ENCODE measurements at places on chromosomes 6 and 20.

- DNase-seq: no peak
Observed at GRCh38 chr6:79648328-79648727, 17.2 kb downstream of the SH3BGRL2 start.

GRCh38 chr20:37301558-37301957 is 12.1 kb downstream of the MANBAL start:
- no peak for DNase-seq

DNA sequence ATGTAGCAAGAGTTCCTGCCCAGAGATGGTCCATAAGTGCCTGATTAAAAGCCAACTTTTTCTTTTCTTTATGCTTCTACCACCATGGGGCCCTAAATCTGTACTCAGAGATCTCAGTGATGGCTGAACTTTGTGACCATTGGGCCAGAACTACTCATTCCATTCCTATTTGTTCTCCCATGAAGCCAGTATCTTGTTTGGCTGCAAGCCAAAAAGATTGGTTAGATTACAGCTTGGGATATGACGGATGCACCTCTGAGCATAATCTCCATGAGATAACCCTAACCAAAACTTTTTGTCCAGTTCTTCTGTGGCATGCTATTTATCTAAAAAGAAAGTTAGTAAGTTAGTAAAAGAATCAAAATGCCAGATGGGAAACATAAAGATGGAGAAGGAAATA is 72.2 kb downstream of the PLCB4 start:
- DNase-seq: no peak

DNA sequence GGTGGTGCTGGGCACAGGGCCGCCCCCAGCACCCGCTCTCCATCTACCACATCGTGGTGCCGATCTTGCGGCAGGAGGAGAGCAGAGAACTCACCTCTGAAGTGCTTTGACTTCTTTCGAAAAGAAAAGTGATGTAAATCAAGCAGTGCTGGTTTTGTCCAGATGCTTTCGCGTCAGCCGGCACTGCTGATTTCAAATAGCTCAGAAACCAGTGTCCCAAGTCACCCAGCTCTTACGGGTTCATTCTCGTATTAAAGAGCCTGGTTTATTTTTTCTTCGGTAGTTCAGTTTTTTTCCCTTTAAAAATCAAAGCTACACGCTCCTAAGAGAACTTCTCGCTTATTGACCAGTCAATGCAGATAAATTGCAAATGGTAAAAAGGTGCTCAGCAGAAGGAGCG is 32.1 kb downstream of the MYT1 start:
- no peak for DNase-seq

GRCh38 chr6:33756211-33756954 is 9.7 kb upstream of the IP6K3 start:
- DNase-seq: no peak

DNA sequence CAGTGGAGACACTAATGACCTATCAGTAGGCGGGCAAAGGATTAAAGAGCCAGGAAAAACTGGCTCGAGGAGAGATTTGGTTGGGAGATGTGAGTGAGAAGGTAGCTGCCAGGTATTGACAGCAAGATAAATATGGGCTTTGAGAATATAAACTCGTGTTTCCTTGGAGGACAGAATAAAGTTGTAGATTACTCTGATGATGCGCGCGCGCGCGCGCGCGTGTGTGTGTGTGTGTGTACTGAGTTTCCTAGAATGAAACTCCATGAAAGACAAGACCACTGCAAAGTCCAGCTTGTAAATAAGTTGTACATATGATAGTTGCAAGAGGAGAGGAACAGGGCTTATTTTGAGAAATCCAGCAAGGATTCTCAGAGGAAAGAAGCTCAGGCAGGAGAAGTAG is 13.3 kb upstream of the TREM2 start:
- no peak for DNase-seq

DNA sequence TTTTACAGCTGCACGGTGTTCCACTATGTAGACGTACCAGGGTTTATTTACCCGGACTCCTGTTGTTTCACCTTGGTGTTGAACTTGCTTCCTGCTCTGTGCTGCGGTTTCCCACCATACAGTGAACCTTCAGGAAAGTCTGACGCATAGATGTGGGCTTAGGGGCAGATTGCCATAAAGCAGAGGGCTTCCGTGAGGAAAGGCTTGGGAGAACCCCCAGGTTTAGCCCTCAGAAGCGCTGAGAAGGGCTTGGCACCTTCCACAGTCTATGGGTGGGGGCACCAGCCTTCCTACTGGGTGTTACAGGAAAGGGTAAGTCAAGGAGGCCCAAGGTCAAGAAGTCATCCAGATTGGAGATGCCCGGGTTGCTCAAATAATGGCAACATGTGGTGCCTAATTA is 19.2 kb upstream of the MRPS18A start:
- DNase-seq: no peak

DNA sequence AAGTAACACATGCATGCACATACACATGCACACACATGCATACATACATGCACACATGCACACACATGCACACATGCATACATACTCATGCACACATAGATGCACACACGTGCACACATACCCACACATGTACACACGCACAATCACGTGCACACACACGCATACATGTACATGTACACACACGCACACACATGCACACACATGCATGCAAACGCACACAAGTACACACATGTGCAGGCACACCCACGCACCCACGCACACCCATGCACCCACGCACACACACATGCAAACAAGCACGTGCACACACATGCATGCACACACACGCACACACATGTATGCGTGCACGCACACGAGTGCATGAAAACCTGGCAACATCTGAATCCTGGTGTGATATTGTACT is 232.7 kb upstream of the CDH4 start:
- no peak for DNase-seq

GRCh38 chr20:63855363-63856097 is 5.8 kb upstream of the ABHD16B start:
- no peak for DNase-seq

DNA sequence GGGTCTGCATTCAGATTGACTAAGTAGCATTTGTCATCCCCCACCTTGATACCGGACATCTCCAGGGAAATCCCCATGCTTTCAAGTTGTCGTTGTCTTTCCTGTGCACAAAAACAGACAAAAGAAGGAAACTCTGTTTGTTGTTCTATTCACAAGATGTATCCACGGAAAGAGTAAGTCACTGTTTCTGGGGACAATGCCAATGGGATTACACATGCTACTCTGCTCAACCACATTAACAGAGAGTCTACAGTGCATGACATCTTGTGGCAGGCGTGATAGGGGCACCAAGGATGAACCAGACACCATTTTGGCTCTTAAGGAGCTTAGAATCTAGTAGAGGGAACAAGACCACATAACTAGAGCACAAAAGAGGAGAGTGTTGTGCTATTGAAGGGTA is 124.4 kb upstream of the NUP153 start:
- DNase-seq: no peak

DNA sequence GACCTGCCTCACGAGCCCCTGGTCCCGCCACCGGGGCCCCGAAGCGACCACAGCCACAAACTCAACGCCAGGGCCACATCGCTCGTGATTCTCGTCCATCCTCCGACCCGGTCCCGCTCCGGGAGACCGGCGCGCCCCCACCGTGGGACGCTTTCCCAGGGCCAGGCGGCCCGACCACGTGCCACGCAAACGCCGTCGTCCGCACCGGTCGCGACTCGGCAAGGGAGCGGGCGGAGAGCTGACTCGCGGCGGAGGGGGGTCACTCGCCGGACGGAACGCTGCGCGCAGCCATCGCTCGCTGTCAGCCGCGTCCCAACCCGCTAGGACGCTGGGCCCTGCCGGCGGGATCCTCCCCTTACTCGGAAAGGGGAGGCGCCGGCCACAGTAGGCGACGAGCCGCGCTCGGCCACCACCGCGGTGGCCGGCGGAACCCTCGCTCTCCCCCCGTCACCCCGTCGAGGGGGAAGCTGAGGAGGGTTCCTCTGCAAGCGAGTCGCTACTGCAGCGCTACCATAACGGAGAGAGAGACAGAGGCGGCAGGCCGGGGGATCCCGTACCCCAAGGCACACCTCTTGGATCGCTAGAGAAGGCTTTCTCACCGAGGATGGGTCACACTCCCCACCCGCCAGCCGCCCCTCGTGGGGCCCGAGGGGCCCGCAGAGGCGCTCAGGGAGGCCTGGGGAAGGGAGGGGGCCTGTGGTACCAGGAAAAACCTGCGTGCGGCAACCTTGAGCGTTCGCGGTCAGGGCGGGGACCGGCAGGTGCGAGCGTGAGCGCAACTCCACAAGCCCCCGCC is 511.8 kb upstream of the ZNF337 start:
- peak; percentile 70 for DNase-seq

DNA sequence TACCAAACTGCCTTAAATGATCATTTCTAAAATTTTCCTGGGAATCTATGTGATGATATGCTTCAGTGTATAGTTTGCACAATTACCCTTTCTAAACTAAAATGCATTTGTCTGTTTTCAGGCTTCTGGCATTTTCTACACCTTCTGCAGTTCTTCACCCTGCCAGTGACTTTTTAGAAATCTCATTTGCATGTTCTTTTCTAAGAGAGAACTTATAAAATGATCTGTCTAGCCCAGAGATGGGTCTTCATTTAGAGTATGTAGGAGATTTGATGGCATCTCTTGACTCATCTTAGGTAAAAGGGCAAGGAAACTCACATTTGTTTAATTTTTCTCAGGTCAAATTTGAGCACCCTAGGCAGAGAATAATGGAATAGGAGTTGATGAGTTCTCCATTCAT is 17.8 kb downstream of the NCOA7 start:
- no peak for DNase-seq

DNA sequence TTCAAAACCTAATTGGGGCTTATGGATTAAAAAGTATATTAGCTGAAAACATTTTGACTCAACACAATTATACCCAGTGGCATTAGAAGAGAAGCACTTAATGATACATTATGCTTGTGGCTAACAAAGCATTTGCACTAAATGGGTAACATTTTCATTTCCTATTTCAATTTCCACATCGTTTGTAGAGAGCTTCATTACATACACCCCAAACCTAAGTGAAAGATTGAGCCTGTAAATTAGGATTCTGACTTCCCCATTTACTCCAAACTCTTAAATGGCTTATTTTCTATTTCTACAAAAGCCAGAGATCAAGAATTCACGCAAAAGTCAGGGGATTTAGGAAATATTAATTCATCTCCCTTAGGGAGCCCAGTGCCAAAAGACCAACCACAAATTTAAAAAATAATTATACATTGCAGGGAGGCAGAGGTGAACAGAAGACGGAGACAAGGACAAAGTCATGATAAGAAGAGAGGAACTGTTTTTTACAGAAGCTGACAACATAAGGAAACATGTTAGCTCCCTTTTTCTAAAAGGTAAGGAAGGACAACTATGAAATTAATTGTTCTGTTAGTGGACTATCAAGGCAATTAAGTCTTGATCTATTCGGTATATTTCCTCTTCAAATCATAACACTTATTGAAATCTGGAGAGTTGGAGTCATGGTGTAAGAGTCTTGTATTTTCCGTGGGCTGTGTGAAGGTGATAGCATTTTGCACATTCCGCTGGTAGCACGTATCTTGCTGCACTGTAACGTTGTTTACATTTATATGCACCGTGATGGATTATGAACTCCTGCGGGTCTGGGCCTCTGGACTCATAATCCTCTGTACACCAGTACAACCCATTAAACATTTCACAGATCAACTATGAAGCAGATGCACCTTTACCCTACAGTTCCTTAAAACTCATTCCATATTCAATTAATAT is 24.8 kb upstream of the EZR start:
- no peak for DNase-seq
